GM13976 (cell line): ENCODE measurements at places on chromosomes 3 and 15.

GRCh38 chr15:92883876-92884435 is 16.2 kb upstream of the CHD2 start:
- DNase-seq, result no peak

GRCh38 chr3:72160351-72160750 is 375.4 kb upstream of the PROK2 start:
- no peak for DNase-seq

DNA sequence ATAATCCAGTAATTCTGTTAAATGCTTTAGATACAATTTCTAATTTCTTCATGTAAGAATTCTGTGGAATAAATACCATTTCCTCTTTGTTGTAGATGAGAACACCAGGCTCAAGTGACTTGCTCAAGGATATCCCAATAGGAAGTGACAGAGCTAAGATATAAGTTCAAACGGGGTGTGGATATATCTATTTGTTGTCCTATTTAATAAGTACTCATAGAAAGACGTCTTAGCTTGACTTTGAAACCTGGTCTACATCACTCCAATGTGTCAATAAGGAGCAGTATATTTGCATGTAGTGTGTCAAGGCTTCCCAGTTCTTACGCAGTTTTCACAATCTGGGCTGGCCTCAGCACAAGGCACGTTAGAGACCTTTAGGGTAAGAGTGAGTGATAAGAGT is 4.7 kb upstream of the GCSAM start:
- no peak for DNase-seq

DNA sequence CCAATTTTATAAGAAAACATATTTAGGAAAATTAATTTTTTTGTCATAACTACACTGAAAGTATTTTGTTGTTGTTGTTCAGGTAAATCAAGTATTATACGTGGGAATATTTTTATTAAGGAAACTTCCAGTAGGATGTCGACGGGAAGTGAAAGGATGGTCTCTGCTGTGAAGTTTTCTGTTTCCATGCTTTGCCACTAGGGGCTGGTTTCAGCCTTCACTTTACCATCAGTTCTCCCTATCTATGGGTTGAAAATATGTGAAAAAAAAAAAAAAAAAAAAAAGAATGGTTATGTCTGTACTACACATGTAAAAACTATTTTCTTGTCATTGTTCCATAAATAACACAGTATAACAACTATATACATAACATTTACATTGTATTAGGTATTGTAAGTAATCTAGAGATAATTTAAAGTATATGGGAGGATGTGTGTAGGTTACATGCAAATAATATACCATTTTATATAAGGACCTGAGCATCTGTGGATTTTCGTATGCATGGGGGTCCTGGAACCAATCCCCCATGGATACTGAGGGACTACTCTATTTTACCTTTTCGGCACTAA is 136.7 kb downstream of the SMAD6 start:
- no peak for DNase-seq

DNA sequence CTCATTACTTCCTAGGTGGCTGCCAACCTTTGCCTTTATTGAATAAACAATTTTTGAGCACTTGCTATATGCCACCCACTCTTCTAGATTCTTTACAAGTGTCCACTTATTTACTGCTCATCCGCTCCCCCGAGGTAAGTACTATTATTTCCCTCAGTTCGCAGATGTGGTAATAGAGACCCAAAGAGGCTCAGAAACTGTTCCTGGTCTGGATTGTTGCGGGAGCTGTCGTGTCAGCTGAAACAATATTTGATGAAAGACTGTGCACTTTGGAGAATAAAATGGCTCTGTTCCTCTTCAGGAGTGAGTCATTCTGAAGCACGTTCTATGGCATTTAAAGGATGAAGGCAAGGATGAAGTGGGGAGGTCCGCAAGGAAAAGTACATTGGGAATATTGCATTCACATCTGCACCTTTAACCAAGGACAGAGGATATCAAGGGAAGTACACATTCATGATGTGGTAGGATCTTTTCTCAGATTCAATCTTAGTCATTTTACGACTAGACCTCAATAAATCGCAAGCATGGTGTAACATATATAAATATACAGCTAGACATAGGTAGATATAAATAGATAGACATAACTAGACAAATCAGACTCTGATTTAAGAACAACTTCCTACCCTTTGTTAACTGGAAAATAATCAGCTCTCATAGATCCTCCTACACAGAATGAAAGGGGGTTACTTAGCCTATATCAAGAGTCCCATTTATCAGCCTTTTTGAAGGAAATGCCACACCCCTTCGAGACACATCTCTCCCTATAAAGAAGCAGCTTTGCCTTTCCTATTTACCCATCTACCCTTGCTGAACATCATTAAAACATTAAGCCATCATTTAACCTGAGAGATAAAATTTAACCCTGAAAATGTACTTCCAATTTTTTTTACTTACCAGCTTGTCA is 70.3 kb downstream of the RORA start:
- no peak for DNase-seq

- DNase-seq, result no peak
These were observed 16.1 kb downstream of the ZNF80 start for GRCh38 chr3:114221165-114221880.

GRCh38 chr3:160981217-160981938 is 123.8 kb downstream of the B3GALNT1 start:
- DNase-seq, result no peak

GRCh38 chr3:171984883-171985282 is 54.5 kb upstream of the FNDC3B start:
- no peak for DNase-seq

GRCh38 chr3:161319867-161320266 is 51.5 kb downstream of the SPTSSB start:
- DNase-seq, result no peak

DNA sequence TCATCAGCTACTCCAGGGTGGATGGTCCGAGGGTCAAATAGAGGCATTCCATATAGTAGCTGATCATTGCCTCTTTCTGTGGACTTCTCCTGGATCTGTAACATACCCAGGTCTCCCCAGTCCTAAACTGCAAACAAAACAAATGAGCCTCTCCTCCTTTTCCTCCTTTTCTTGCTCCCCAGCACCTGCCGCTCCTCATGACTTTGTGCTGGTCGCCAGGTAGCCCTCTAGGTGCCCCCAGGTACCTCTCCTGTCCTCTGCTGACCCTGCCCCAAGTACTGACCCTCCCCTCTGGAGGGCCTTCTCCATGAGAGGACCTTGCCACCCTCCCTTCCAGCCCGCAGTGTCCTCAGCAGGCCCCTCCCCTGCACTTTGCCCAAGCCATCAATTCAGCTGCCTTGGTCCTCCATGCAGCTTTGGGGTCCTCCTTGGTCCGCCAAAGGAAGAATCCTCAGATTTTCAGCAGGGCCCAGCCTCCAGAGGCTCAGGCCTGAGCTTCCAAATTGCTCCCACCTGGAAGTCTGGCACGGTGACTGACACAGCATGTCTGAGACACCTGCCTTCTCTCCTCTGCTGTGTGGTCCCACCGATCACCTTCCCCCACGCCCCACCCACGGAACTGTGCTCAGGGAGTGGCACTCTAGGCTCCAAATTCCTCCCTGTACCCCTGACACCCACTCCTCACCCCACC is 111.0 kb downstream of the LRRK1 start:
- no peak for DNase-seq
